ENCODE measurements at places on chromosomes 7 and 10.

- no peak for DNase-seq
Measured at GRCh38 chr10:90204956-90205314, 503.5 kb downstream of the KIF20B start.

DNA sequence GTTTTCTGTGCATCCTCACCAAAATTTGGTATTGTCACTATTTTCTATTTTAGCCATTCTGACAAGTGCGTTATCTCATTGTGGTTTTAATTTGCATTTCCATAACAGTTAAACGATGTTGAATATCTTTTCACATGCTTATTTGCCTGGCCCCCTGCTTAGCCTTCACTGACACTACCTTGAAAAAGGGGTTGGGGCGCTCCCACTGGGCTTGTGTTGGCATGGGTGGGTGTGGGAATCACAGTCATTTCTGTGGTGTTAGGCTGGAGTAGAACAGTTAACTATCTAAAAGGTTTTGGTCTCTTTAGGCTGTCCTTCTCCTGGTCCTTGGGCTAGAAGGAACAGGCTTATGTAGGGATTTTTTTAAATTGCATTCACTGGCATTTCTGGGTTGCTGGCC, 72.2 kb upstream of the TMEM140 start:
- DNase-seq: no peak

DNA sequence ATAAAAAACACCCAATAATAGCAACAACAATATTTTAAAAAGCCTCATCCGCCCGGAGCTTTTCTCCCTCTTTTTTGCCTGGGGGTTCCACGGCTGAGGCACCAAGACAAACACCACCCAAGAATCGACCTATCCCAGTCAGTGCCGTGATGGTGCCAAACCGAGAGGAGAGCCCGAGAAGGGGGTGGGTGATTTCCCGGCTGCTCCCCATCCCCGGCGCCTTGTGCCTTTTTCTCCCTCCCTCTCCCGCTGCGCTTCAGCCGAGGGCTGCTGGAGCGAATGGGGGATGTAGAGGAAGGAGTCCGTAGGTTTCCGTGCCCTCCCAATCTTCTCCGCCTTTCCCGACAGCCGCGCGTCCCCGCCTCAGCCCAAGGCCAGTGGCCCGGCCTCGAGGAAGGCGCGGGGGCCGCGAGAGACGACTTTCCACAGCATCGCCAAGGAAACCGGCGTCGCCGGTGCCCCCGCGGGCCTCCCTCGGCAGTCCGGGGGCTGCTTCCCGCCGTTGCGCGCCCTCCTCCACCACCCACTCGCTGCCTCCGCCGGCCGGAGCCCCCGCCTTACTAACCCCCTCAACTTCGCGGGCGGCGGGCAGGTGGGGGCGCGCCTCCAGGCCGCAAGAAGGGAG, 1.3 kb downstream of the EGR2 start:
- no peak for DNase-seq

GRCh38 chr7:153447011-153447410, 605.2 kb upstream of the DPP6 start:
- no peak for DNase-seq

GRCh38 chr10:80442879-80443278, 11.2 kb upstream of the TSPAN14 start:
- DNase-seq: no peak

GRCh38 chr7:66859794-66860645, 61.0 kb upstream of the TMEM248 start:
- DNase-seq: peak; percentile 39

DNA sequence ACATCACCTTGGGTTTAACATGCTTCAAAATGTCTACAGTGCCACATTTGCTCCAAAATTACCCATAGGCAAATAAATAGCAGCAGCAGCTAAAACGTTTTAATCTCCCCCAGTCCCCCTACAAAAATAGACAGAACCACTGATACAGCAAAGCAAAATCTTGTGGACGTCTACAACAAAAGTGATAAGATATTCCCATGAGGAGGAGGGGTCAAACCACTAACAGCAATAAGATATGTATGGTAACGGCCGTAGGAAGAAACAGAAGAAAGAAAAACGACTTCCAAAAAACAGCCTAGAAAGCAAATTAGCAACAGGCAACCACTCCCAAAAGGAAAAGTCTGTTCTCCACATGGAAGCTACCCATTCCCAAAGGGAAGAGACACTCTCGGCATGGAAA, 34.5 kb upstream of the ST8SIA6 start:
- no peak for DNase-seq

GRCh38 chr7:76165106-76165972, 36.4 kb upstream of the SRRM3 start:
- DNase-seq: no peak

- no peak for DNase-seq
Measured at GRCh38 chr7:98935811-98936210, 57.5 kb downstream of the TRRAP start.

DNA sequence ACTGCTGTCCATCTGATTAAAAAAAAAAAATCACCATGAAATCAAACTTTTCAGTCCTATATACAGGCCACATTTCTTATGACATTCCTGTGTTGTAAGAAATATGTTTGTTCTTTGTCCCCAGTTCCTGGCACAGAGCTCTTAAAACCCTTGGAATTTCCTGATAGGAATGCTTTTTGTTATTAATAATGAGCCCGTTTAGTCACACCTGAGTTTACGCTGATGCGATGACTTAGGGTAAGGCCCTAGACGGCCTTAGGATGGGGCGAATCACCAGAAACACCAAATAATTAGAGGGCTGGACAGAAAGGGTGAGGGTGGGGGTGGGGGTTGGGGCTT, 17.5 kb downstream of the TSPAN15 start:
- no peak for DNase-seq

- DNase-seq: peak; percentile 12
Measured at GRCh38 chr10:75708060-75708459, 276.6 kb downstream of the LRMDA start.

DNA sequence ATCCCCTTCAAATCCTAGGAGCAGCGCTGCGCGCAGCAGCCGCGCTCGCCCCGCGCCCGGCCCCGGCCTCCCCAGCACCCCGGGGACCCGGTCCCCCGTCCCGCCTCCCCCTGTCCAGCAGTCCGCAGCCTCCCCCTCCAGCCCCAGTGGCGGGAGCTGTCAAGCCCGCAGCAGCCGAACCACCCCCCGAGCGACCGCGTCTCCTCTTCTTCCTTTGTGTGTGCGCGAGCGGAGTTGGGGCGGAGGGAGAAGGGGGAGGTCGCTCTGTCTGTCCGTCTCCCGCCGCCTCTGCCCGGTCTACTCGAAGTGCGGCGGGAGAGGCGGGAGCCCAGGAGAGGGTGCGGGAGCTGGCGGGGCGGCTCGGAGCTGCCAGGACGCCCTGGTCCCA, 375 bp upstream of the CHN2 start:
- no peak for DNase-seq
